ENCODE measurements at places on chromosomes 7 and 10.

GRCh38 chr7:22348379-22348778, 8.6 kb downstream of the RAPGEF5 start:
- DNase-seq: no peak

DNA sequence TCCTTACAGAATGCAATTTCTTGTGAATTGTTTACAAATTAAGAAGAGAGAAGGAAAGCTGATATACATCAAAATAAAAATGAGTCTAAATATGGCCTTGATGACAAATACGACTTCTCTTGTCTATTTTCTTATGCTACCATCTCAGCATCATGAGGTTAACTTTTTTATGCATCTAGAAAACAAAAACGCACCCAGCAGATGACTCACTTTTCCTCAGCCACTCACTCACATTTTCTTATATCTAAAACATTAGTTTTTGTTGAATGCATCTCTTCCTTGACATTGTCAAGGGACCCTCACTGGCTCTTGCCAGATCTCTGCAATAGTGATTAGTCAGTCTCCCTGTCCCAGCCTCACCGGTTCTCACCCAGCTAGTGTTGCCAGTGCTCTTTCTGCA, 256.4 kb upstream of the SLC26A5 start:
- no peak for DNase-seq

DNA sequence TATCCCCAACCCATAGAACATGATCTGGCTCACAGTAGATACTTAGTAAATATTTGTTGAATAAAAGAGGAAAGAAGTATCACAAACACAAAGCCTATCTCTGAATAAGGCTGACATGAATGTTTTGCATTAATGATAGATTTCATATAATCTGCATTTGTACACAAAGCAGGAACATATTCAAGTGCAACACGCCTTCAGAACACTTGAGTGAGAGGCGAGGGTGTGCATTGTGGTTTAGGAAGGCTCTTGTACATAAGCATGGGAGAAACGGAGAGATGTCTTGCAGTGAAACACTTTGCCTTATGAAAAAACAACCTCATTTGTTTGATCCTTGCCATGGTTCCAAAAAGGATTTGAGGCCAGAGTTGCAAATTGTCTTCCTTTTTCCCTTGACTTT, 14.1 kb upstream of the SFMBT2 start:
- no peak for DNase-seq

DNA sequence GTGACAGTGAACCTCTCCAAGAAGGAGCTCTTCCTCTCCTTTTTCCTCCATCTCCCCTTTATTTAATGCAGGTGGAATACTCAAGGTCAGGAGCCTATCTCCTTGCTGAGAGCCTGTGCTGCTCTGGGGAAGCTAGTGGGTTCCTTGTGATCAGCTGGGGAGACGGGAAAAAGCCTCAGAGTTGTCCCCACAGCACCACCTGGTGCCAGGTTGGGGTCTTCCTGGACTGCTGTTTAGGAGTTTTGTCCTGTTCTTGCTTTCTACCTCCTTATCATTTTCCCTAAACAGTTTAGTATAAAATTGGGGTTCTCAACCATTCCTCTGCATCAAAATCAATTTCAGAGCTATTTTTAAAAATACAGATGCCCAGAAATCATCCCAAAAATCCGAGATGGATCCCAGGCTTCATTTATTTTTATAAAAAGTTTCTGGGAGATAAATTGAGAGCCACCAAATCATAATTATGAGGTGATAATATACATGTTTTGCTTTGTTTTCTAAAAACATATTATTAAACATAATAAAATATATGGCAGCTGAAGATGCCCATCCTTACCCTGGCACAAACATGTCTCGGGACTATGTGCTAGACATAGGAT, 44.3 kb downstream of the MACC1 start:
- DNase-seq: no peak

- DNase-seq: no peak
These were observed 158.0 kb downstream of the PAXIP1 start for GRCh38 chr7:154844955-154845354.

DNA sequence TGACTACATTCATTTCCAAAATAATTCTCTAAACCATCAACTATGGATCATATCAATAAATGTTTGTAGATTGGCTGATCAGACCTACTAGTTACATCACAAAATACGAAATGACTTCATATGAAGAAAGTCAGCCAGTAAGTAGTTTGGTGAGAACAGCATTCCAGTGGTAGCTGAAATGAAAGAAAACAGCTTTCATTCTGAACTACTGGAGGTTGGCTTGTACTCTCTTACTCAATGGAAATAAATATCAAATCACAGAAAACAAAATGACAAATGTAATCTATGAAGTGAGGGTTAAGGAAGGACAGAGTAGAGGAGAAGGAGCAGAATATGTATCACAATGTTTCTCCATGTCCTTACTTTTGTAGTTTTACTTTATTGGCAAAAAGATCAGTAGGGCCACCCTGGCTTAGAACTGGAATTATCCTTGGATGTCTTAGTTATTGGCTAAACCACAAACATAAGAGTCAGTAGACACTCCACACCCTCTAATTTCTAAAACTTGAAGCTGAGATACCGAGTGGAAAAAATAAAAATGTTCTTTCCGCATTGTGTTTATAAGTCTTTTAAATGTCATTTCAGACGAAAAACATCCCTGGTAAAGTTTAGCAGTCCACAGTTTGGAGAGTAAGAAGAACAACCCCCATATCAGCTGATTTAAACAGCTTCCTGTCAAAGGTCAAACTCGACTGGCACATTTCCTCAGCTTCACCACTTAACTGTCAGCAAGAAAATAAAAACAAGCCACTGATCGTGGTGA, 74.0 kb upstream of the DGKI start:
- no peak for DNase-seq

DNA sequence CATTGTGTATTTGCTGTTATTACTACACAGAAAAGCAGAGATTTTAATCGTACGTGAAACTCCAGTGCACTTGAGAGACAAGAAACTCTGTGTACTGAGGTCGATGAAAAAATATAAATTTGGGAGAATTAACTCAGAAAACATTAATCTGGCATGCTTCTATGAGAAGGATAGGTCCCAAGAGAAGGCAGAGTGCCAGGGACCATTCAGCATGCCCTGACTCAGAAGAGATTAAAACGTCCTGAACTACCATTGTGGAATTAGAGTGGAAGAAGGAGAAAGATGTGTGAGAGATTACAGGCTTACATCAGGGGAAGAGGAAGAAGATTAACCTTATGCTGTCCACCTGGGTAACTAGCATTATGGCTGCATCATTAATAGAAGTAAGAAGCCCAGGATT, 72.4 kb downstream of the REEP3 start:
- DNase-seq: no peak

- DNase-seq: no peak
These were observed 121.3 kb upstream of the BMPER start for GRCh38 chr7:33784000-33784399.

GRCh38 chr7:69820479-69821192, 222.4 kb downstream of the AUTS2 start:
- DNase-seq: no peak

- no peak for DNase-seq
These were observed 597.7 kb downstream of the NRG3 start for GRCh38 chr10:82472406-82473335.

- DNase-seq: no peak
These were observed 28.2 kb downstream of the MINDY4 start for GRCh38 chr7:30799206-30799975.

- no peak for DNase-seq
These were observed 28.3 kb downstream of the PARP12 start for GRCh38 chr7:140034421-140034820.

- no peak for DNase-seq
These were observed 227.1 kb downstream of the ADRA2A start for GRCh38 chr10:111303887-111304286.

- DNase-seq: no peak
These were observed 1.3 kb downstream of the LIMK1 start for GRCh38 chr7:74084722-74085578.

GRCh38 chr7:139355320-139355719, 4.4 kb upstream of the LUC7L2 start:
- DNase-seq: no peak

DNA sequence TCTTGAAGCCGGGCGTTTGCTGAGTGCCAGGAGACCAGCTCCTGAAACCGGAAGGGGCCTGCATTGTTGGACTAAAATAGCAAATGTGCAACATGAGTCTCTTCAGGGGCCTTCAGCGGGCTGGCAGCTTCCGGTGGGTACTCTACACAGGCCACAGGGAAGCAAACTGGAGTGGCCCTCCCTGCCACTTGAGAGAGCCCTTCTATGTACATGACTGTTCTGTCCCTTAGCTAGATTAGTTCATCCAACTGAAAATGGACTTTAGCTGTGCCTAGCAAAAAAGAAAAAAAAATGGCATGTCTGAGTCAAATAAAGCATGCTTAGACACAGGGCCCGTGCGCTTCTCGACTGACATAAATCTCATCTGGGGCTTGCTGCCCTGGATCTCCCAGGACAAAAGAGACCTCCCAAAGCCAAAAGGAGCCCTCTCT, 115.3 kb upstream of the TCF7L2 start:
- no peak for DNase-seq

DNA sequence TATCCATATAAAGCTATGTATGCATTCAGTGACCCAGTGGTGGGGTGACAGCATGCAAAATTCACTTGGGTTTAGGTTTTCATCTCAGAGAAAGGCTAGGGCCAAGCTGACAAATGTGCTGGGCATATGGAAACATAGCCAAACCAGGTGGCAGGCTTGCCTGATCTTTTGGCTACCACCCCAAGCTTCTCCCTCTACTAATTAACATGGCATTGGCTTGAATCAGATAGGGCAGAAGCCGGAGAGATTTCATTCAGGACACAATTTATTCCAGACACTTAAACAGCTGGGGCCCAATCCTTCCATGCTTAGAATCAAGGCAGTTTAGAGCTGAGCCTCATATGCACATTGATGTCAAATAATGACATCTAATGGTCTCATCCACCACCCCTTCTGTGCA, 95.5 kb upstream of the AGK start:
- no peak for DNase-seq

DNA sequence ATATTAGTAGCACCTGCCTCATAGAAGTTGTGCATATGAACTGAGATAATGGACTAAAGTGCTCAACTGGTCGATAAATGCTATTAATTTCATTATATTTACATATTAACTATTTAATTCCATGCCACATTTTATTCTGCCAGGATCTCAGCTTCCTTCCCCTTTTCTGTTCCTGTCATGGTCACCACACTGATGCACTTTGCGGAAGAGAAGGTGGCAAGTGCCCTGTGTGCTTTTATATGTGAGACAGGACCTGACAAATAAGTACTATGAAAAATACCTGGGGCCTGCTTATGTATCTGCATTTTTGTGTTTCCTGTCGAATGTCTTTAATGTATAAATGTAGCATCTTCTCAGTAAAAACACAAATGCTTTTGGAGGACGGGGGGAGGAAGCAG, 12.2 kb downstream of the ATP6V0E2 start:
- DNase-seq: no peak

DNA sequence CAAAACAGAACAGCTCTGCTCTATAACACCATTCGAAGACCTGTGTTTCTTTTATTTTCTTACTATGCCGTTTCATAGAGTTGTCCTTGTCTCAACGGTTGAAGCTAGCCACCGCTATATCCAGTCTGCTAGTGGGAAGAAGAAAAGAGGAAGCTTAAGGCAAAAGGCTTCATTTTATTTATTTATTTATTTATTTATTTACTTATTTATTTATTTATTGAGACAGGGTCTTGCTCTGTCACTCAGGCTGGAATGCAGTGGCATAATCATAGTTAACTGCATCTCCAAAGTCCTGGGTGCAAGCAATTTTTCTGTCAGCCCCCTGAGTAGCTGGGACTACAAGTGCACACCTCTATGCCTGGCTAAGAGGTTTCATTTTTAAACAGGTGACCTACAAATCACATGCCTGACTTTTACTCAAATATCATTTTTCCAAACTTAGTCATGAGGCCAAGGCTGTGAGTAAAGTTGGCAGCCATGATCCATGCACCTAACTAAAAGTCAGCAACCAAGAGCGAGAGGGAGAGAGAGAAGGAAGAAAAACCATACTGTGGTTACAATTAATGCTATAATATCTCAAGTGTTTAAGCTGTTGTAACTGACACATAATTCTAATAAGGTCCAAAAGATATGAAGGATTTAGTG, 1305.3 kb upstream of the LRRTM3 start:
- no peak for DNase-seq

DNA sequence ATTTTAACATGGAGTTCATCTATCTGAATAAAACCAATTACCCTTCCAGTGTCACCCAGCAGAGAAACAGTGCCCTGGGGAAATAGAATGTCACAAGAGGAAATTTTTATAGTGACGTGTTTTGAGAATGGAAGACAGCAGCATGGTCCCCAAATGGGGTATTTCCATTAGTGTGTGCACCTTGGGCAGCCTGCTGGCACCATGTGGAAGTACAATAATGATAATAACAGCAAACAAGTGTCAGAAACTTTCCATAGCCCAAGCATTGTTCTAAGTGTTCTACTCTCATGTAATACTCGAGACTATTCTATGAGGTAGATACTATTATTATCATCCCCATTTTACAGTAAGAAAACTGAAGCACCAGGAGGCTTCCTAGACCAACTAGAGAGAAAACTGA, 2.2 kb upstream of the PDE1C start:
- no peak for DNase-seq

GRCh38 chr10:52318822-52319464, 4.9 kb downstream of the DKK1 start:
- DNase-seq: no peak

GRCh38 chr7:2014391-2015241, 218.1 kb downstream of the MAD1L1 start:
- DNase-seq: no peak

GRCh38 chr10:398954-399353, 263.7 kb downstream of the ZMYND11 start:
- DNase-seq: no peak

DNA sequence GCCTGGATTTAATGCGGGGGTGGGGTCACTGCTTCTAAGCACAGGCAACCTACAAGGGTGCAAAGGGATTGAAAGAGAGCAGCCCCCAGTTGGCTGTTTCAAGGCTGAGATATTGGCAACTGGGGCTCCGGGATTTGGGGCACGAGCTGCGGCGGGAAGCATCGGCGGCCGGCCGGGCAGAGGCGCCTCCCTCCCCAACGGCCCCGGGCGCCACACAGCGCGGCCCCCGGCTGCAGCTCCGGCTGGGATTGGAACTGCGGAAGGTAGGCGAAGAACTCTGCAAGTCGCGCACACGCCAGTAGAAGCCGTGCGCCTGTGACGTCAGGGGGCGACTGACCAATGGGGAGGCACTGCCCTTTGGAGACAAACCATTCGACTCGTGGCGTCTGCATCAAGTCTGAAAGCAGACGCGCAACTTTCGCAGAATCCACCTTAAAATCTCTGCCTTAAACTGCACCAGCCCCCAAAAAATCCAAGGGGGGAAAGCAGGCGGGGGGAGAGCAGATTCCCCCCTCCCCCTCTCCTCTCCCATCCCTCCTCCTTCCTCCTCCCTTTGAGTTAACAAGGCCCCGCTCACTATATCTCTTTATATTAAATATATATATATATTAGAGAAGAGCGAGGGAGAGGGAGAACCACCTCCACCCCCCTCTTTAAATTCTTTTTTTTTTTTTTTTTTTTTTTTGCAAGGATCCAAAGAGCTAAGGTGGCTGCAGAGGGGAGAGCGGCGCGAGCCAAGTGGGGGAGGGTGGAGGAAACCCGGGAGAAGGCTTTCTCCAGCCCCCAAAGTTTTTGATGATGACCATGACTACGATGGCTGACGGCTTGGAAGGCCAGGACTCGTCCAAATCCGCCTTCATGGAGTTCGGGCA, at the start of gene DLX6:
DLX6 (plus strand) TSS at position 371 of the 872 bp plus-strand sequence; CDS start at position 796, 425 bp downstream.
- no peak for DNase-seq

- no peak for DNase-seq
These were observed 382.8 kb downstream of the SDK1 start for GRCh38 chr7:3683546-3684539.

GRCh38 chr10:60260321-60260720, 129.4 kb downstream of the ANK3 start:
- no peak for DNase-seq

GRCh38 chr10:43427166-43427825, 9.6 kb upstream of the ZNF487 start:
- no peak for DNase-seq
